H54 (cell line): ENCODE measurements at places on chromosomes 1 and 21.

DNA sequence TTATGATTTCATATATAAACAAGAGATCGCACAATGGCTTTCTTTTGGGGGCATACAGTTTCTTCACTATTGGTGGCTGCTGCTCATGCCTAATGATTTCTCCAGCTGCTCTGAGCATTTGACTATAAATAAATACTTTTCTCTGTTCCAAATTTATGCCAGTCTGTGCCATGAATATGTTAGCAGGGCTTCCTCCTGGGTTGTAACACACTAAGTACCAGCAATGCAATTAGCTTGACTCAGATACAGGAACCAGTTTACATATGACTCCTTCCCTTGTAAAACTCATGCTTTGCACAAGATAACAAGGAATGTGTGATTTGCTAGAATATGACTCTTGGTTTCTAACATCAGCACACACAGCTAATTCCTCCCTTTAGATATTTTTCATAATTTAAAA lies 1629.7 kb downstream of the NCAM2 start:
- DNase-seq: no peak

GRCh38 chr1:52323731-52324130 lies 42.3 kb downstream of the CC2D1B start:
- no peak for DNase-seq

DNA sequence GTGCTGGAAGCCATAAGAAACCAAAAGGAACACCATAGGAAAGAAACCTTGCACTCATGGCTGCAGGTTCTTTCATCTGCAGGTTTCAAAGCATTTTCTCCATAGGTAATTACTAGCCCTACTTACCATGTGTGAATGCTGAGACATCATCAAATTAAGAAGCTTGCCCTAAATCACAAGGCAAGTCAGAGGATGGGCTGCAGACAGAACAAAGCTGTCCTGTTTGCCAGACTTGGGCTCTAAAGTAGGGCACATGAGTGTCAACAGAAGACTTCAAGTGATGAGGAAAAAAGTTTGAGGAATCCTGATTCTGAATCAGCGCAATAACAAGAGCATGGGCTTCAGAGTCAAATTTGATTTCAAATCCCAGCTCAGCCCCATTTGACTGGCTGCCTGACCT lies 5.8 kb upstream of the EPS15 start:
- no peak for DNase-seq

DNA sequence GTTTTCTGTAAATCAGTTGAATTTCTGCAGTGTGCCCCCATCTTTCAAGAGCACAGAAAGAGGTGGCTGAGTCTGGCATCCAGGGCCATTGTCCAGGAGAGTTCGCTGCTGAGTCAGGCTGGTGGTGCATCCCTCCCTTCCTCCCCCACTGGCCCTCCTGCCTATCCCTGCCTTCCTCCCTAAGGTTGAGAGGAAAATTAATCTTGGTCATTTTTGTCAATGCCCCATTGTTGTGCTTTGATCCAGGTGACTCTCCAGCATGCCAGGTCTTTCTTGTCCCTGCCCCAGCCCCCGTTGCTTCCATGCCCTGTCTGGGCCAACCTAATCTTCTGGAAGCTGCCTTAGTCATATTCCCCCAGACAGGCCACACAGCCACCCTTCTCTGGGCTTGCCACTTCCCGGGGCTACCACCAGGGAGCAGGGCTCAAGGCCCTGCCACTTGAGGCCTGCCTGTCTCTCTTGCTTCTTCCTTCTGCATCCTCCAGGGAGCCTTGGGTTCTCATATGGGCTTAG lies 26.6 kb downstream of the PROK1 start:
- peak; percentile 69 for DNase-seq

DNA sequence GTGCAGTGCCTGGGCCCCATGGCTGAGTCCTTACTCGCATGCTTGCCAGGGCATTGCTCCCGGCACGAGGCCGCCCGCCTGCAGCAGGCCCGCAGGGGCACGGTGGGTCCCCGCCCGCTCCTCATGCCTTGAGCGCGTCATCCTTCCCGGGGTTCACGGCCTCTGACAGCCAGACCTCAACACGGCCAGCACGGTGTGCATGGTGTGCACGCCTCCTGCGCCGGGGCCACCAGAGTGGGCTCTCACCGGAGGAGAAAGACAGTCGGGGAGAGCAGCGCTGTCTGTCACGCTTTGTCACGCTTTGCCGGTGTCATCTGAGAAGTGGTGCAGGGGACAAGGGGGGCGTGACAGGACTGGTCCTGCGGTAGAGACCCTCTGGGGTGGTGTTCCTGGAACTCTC lies 11.9 kb upstream of the COL18A1 start:
- no peak for DNase-seq

DNA sequence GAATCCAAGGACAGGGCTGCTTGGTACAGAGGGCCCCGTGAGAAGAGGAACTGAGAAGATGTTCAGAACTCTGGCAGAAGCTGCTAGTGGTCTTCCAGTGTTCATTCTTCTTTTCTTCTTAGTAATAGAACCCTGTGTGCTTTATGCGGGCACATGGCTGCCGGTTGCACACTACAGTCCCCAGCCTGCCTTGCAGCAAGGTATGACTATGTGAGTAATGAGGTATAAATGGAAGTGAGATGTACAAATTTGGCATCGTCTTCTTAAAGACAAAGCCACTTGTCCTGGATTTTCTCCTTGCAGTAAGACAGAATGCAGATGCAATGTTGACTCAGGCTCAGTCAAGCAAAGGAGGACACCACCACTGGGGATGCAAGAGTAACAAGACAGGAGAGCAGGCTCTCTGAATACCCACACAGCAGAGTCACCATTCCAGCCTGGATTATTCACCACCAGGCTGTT lies 15.0 kb upstream of the ATP1B1 start:
- no peak for DNase-seq

DNA sequence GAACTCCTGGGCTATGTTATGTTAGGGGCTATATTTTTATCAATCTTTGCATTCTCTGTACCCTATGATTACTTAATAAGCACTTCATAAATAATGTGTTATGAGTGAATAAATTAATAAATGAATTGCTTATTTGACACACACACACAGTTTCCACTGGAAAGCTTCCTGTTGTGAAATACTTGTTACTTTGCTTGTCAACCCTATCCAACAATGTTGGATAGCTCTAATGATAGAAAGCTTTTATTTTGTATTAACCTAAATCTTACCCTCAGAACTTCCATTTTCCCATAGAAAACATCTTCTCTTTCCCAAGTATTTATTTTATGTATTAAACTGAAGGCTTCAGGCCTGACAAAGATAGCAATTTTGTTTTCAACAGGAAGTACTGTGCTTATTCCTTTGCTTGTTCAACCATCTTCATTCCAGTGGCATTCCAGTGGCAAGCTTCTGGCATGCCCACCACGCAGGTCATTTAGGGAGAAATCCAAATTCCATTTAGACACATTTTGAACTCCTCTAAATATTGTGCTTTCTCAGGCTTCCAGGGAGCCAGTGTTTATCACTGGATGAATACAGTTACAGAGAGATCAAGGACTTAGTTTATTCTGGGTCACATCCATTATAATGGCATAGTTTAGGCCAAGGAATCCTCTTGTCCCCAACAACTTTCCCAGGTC lies 134.4 kb downstream of the TGFB2 start:
- DNase-seq: no peak

DNA sequence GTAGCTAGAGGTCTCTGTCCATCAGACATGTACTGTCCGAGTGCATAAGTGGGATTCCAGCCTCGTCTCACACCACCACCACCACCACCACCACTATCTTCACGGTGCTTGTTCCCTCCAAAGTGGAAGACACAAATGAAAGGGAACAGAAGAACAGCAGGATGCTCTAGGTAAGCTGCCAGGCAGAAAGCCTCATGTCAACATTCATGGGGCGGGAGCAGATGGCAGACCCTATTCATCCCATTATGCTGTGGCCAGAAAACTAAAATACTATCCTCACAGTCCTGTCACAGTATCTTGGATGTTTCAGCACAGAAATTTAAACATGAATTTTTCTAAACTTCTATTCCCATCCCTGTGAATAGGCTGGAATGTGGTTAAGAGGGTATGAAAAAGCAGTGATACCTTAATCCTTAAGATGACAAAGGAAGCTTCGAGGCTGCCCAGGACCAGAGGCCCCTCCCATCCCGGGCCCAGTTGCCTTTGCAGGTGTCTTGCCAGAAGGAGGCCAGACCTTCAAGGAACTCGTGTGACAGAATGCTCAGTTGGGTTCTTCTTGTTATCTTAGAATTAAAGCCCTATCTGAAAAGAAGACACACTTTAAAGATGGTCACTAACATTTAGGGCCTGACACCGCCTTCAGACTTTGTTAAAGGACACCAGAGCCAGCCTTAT lies 24.7 kb downstream of the APCS start:
- DNase-seq: no peak
